ENCODE measurements at places on chromosomes 1 and 21. TPM values are rescaled to one million over a fixed set of nuclear protein-coding genes. Genes with fewer than 3 reads are reported as not detected.

TMEM269 gene
- total RNA-seq, result 0.40 TPM

DNA sequence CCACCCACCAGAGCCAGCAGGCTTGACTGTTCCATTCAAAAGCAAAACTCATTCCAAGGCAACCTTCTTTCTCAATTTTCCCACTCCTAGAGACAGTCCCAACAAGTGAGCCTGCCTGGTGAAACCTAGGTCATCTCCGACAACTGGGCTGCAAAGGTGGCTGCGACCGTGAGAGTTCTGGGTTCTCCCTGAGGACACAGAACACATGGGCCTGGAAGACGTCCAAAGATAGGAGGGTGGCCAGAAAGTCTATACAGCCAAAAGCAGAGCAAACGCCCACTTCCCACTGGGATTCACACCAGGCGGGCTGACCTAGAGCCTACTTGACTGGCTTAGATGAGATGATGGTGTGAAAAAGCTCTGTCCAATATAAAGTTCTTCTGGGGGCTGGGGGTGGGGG is 90.2 kb upstream of the GRIK3 start:
- H3K4me3 ChIP-seq, result no peak overlapping the region
- peaks cover 3% of the 10 kb centered on the region for H3K27me3 ChIP-seq
- H3K36me3 ChIP-seq, result no peaks in the 10 kb centered on the region
- no peak overlapping the region for H3K27ac ChIP-seq
- DNase-seq, result no peak

CTSE gene
- total RNA-seq, result not detected

CASQ2 gene
- total RNA-seq, result not detected

- peaks cover 18% of the 10 kb centered on the region for H3K4me1 ChIP-seq
- H3K27ac ChIP-seq, result no peak overlapping the region
- DNase-seq, result no peak
- peaks cover 57% of the 10 kb centered on the region for H3K27me3 ChIP-seq
- no peak overlapping the region for H3K4me3 ChIP-seq
Observed at GRCh38 chr1:205453466-205453865, 2.4 kb downstream of the BLACAT1 start.

GRCh38 chr1:226063977-226064815 is 1.7 kb downstream of the H3-3A start:
- H3K27me3 ChIP-seq, result no peaks in the 10 kb centered on the region
- peak; percentile 37 for DNase-seq
- H3K4me1 ChIP-seq, result peaks cover 47% of the 10 kb centered on the region

GSTM1 gene
- total RNA-seq, result 30.2 TPM

All from activated CD8-positive, alpha-beta T cell treated with anti-CD3 and anti-CD28 coated beads, Interleukin-2, amount 10 ng/mL, durations not matched to agents 7 days and 5 days (primary cell).